ENCODE measurements at places on chromosomes 5 and 9. TPM values are rescaled to one million over a fixed set of nuclear protein-coding genes. Genes with fewer than 3 reads are reported as not detected.

Gene WHRN
- 18.2 TPM for total RNA-seq

Gene DDX4
- not detected for total RNA-seq

Gene ZNF782
- 7.1 TPM for total RNA-seq

Gene ECPAS
- total RNA-seq = 65.9 TPM

Gene FST
- total RNA-seq = 0.73 TPM

GRCh38 chr5:135139381-135140134 lies 105.5 kb upstream of the PITX1 start:
- no peak for DNase-seq

- DNase-seq = no peak
Observed at GRCh38 chr9:125650271-125650737, 56.7 kb downstream of the MAPKAP1 start.

DNA sequence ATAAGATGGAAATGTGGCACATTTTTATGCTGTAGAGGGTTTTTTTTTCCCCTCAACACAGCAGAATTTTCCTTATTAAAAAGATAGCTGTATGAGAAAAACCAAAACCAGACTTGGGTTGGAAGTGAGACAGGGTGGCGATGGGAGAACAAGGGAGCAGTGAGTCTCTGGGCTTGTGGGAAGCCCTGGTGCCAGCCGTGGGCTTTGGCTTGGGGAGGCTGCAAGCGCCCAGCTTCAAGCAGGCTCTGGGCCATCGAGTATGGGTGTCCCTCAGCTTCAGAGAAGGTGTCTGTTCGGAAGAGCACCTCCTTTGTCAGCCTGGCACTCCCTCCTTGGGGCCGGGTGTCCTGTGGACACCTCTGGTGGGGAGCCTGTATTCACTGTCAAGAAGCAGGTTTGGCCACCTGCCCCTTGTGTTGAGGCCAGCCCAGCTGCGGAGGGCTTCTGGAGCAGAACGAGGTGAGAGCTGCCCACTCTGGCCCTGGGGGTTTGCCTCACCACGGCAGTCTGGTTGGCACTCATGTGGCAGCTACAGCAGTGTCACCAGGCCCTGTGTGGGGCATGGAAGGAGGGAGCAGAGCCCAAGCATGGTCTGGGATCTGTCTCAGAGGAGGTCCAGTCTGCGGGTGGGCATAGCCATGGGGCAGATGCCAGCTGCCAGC lies 37.6 kb upstream of the ANGPTL2 start:
- no peak for DNase-seq

DNA sequence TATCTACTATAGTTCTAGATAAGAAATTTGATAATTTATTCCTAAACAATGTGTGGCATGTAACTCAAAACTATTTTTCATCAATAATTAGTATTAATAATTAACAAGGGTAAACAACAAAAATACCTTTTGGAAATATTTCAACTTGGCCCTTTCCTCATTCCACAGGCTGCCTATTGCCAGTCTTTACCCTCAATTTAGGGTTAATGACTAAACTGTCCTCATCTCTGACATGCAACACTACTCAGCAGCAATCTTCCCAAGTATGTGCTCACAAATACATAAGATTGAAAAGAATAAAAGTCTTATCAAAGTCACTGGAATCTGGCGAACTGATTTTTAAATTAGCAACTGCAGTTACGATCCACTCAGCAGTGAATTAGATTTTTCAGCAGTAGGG lies 153.6 kb downstream of the GLIS3 start:
- no peak for DNase-seq

GRCh38 chr5:108181975-108182374 lies 199.9 kb downstream of the FBXL17 start:
- no peak for DNase-seq

DNA sequence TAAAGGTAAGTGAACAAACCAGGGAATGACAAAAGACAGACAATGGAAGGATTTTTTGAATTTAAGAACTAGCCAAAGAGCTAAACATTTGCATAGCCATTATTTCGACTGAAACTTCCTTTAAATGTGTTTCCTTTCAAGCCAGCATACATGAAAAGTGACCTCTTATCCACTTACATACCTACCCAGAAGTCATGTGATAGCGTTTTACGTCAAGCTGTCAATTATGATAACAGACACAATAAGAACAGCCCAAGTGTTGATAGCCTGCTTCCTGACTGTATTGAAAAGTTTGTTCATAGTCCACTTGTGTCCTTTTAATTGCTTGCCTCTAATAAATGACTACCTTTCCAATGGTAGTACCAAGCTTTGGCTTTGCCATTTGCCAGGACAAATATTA lies 206.0 kb downstream of the NFIB start:
- DNase-seq = no peak

DNA sequence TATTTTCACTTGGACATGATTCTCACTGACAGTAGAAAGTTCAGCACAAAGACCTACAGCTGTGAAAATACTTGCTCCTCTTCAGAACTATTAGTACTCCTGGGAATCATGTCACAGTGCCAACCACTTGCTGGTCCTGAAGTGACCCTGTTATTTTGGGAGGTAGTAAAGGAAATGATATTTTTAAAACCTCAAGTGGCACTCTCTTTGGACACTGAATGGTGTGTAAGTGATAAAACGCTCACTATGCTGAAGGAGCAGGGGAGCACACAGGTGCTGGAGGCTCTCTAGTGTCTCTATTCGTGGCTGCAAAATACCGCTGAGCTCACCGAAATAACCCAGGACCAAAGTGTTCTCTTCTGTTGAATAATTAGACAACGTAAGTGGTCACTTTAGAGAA lies 76.9 kb upstream of the SPATA31D4 start:
- no peak for DNase-seq

DNA sequence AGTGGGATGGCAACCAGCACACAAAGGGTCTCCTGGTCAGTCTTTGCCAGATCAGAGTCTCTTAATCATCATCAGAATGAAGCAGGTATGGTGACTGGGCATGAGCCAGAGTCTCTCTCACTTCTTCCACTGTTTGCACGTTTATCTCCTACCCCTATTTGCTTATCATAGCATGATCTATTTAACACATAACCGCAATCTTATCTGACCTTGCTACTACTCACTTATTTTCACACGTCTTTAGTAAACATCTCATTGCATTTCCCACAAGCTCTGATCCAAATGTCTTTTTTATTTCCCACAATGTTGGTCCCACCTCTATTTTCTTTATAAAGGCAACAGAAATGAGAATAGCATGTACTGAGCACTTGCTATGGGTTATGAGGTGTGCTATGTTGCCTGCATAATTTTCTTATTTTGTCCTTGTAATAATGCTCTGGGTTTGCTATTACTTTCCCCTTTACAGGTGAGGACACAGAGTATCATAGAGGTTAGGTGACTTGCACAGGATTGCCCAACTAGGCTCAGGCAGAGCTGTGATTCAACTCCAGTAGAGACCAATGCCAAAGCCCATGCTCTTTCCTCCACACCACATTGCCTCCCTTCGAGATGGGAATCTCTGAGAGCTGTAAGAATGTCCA lies 39.7 kb upstream of the IL7R start:
- no peak for DNase-seq

Measured in T-helper 17 cell (primary cell).